ENCODE measurements at places on chromosomes 11 and 22. TPM values are rescaled to one million over a fixed set of nuclear protein-coding genes. Genes with fewer than 3 reads are reported as not detected.
A peak's percentile ranks its signal among the peaks of the same experiment; 100 is the strongest.

DNA sequence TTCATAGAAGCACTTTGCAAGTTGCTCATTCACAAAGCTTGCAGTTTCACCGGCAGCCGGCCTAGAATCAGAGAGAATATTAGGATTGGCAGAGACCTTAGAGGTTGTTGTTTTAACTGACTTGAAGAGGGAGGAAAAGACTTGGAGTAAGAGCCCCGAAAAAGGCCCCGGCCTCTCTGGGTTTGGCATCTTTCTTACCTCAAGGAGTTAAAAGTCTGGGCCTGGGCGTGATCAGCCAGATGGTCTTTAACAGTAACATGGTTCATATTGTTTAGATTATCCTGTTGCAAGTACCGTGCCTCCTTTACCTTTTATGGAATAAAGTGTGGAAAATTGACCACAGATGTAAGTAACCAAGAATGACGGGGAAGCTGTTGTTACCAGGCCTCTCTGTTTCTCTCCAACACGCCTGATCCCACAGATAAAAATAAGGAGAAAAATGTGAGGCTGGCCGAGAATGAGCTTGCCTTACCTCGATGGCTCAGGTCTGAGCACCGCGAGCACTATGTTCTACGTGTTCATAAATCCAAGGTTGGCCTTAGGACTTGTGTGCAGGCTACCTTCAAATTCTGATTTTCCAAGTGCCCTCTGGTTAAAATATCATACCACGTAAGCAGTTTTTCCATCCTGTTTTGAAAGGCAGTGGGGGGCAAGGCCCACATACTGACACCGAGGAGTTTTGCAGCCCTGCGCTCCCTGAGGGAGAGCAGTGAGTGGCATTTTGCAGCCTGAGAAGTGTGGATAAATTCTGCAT lies 56.4 kb downstream of the PARVA start:
- peak; percentile 60 for DNase-seq

DNA sequence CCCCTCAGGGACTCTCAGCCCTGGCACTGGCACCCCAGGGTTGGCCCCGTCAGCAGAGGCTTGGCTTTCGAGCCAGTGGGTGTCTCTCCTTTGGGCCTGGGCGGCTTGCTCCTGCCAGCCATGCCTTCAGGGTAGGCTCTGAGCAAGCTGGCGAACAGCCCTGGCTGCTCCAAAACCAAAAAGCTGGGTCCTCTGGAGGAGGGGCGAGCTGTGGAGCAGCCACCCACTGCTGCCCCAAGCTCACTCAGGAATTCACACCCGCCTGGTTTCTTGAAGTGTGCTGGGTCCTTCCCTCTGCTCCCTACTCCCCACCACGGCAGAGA lies 6.2 kb downstream of the YDJC start:
- no peak for DNase-seq

DNA sequence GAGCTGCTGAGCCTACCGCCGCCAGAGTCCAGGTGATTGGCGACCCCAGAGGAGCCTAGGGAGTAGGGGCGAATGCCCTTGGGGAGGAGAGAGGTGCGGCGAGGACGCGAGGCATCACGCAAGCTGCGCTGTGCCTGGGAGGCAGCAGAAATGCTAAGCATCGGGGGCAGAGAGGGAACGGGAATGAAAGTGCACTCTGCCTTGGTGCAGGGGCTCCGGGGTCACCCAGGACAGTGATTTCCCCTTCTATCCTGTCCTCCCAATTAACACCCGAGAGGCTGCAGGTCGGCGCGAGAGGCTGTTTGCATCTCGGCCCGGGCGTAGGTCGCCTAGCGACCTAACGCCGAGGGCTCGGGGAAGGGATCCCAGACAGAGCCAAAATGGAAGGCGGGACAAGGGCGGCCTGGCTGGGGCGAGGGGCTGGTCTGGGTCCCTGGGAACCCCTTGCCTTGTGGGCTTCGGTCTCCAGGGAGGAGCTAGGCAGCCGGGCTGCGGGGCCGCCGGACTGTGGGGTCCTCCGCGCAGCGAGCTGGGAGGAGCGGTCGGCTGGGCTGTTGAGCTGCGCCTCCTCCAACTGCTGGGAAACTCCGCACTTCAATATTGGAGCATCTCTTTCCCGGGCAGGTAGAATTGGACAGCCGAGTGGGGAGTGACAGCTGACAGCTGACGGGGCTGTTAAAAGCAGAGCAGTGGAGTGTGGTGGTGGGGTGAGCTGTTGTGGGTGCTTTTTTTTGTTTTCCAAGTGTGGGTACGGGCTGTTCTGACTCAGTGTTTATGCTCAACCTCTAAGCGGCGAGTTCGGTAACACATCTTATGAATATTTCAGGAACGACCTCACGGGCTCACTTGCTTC lies 657 bp downstream of the ELMOD1 start:
- DNase-seq = peak; percentile 35

GRCh38 chr11:110077346-110077745 lies 15.8 kb upstream of the ZC3H12C start:
- DNase-seq = no peak

GRCh38 chr11:2580061-2580421 lies 119.8 kb downstream of the KCNQ1OT1 start:
- no peak for DNase-seq

- peak; percentile 64 for DNase-seq
These were observed 895 bp downstream of the TEAD1 start for GRCh38 chr11:12674936-12675696.

GRCh38 chr11:130522284-130522961 lies 74.0 kb downstream of the ADAMTS15 start:
- peak; percentile 94 for DNase-seq

DNA sequence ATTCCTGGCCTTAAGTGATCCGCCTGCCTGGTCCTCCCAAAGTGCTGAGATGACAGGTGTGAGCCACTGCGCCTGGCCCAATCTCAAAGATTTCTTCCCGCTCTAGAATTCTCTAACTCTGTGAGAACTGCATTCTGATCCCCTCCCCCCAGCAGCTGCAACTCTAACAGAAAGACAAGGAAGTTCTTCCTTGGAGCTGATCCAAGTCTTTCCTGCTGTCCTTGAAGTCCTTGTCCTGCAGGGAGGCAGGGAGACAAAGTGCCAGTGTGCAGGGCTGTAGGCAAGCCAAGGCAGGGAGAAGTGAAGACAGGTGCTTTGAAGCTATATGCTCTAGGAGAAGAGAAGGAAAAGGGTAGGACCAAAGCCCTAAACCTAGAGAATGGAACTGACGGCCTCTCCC lies 9.5 kb upstream of the GGA1 start:
- no peak for DNase-seq

DNA sequence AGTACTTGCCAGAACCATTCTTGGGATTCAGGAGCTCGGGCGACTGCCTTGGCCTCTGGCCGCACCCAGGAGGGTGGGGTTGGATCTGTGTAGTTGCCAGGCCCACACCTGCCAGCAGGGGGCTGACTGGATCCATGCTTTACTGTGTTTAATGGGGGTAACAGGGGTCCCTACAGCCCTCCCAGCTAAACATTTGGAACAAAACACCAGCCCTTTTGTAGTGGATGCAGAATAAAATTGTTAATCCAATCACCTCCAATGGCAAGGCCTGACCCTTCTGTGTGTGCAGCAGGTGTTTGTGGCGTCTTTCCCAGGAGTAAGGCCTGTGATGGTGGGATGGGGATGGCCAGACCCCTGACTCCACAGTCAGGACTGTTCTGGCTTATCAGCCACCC lies 22.5 kb downstream of the SUN2 start:
- DNase-seq = peak; percentile 63

DNA sequence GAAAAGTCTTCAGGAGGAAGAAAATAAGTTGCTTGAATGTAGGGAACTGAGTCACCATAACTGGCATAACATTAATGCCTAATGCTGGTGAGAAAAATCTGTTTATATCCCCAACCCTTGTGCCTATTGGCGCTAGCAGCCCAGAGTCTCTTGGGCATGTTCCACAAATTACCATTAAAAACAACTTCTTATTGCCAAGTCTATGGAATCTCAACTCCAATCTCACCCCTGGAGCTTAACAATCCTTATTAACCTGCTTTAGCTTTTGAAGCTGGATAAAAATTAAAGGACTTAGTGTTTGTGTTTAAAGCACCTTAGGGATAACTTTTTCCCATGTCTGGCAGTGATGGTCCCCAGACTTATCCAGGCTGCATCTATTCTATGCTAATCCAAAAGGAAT lies 143.0 kb downstream of the APIP start:
- DNase-seq = no peak

GRCh38 chr22:27801616-27802345 lies at the start of gene MN1:
TSS of gene MN1 (minus strand) at chr22:27801756. CDS start at chr22:27800543, 1,213 bp downstream.
- DNase-seq = peak; percentile 55

DNA sequence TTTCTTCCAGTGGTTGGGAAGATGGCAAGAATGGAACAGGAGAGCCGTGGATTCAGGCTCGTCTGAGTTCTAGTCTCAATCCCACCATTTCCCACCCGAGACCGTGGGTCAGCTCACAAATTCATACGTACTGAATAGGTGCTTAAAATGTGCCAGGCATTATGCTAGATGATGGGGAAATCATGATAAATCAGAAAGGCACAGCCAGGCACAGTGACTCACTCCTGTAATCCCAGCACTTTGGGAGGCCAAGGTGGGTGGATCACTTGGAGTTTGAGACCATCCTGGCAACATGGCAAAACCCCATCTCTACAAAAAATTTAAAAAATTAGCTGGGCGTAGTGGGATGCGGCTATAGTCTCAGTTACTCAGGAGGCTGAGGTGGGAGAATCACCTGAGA lies 7.1 kb downstream of the TRIOBP start:
- no peak for DNase-seq

- no peak for DNase-seq
These were observed 30.7 kb downstream of the ARHGAP1 start for GRCh38 chr11:46669711-46670139.

- no peak for DNase-seq
These were observed 8.1 kb downstream of the P2RX6 start for GRCh38 chr22:21022955-21023614.

DNA sequence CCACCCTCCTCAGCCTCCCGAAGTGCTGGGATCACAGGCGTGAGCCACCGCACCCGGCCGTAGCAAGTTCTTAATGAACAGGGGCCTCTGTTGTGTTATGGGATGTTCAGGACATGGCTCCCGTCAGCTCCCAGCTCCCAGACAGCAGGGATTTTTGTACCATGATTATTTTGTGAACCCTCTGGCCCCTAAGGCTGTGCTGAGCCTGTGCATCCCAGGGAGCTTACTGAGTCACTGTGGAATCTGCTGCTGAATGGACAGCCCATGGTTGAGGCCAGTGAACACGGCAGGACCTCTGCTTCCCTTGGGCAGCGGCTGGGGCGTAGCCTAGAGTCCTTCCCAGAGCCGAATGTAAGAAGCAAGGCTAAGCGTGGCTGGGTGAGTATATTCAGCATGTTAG lies 245.2 kb downstream of the NTM start:
- DNase-seq = no peak

DNA sequence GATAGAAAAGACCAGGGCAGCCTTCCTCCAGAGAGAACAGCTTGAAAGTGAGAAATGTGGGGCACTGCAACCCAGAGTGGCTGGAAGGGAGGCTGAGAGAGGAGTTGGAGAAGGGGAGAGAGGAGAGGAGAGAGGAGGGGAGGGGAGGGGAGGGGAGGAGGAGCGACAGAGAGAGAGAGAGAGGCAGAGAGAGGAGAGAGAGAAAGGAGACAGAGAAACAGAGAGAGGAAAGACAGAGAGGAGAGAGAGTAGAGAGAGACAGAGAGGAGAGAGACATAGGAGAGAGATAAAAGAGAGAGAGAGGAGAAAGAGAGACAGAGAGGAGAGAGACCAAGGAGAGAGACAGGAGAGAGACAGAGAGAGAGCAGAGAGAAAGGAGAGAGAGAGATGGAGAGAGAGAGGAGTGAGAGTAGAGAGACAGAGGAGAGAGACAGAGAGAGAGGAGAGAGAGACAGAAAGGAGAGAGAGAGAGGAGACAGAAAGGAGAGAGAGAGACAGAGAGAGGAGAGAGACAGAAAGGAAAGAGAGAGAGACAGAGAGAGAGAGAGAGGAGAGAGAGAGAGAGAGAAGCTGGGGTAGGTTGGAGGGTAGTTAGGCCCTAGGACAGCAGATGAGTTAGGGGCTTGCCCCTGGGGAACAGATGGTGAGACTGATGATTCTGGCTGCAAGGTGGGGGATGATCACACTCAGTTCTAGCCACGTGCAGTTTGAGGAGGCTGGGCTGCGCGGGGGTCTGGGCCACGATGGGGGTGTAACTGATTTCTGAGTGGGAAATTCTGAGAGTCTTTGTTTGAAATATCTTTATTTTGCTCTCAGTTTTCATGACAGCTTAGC lies 8.5 kb upstream of the SCYL1 start:
- DNase-seq = no peak

DNA sequence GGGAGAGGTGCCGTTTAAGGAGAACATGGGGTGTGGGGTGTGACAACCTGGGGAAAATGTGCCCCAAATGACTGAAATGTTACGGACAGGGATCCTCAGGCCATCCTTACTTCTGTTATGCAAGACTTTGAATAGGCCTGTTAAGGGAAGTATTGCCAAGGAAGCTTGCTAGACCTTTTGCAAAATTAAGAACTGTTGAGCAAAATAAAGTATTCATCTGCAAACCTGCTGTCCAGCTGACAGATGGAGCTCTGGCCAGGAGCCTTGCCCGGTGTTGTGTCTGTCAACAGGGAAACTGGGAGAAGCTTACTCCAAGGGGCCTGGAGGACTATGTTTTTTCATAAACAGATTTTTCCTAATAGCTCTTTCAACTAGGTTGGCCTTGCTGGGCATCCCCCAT lies 48.0 kb downstream of the FAT3 start:
- DNase-seq = no peak

DNA sequence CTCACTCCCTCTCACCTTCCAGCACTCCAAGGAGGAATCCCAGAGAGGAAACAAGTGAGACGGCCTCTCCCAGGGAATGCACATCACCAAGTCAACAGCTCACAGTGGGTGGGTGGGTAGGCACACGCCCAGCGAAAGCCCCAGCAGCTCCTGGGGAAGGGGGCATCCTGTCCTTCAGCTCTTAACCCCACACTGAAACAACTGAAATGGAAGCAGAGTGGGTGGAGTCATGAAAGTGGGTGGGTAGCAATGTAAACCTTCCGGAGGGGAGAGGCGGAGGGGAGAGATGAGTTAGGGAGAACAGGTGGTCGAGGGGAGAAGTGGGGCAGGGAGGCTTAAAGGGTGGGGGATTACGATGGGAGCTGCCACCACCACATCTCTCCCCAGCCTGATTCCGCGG lies 5.4 kb downstream of the MCHR1 start:
- no peak for DNase-seq

GRCh38 chr11:108203075-108203474 lies 19.4 kb downstream of the NPAT start:
- no peak for DNase-seq

- DNase-seq = peak; percentile 2
These were observed 4.9 kb downstream of the CSNK1E start for GRCh38 chr22:38312261-38312800.

The ANGPTL5 gene
- total RNA-seq = not detected

The CCND1 gene
- total RNA-seq = 80.2 TPM

The APOA5 gene
- total RNA-seq = 20.3 TPM

The XKR3 gene
- total RNA-seq = 0.33 TPM

The VEGFB gene
- 30.5 TPM for total RNA-seq

The CEP164 gene
- 18.3 TPM for total RNA-seq

The MIOX gene
- not detected for total RNA-seq

The SHANK3 gene
- total RNA-seq = 2.9 TPM

The GNB1L gene
- 4.1 TPM for total RNA-seq

The CNGA4 gene
- 0.17 TPM for total RNA-seq

The GNAZ gene
- 4.5 TPM for total RNA-seq

The TSGA10IP gene
- not detected for total RNA-seq

The OR52N1 gene
- not detected for total RNA-seq

The PTPN5 gene
- 0.90 TPM for total RNA-seq

The OMP gene
- total RNA-seq = not detected

The TRIM6 gene
- 6.6 TPM for total RNA-seq

The TTC28 gene
- 30.4 TPM for total RNA-seq

The SMC1B gene
- not detected for total RNA-seq
